ENCODE measurements at places on chromosomes 4 and X.
A peak's percentile ranks its signal among the peaks of the same experiment; 100 is the strongest.

GRCh38 chrX:71922686-71923085 is 12.0 kb downstream of the NHSL2 start:
- no peak for DNase-seq

DNA sequence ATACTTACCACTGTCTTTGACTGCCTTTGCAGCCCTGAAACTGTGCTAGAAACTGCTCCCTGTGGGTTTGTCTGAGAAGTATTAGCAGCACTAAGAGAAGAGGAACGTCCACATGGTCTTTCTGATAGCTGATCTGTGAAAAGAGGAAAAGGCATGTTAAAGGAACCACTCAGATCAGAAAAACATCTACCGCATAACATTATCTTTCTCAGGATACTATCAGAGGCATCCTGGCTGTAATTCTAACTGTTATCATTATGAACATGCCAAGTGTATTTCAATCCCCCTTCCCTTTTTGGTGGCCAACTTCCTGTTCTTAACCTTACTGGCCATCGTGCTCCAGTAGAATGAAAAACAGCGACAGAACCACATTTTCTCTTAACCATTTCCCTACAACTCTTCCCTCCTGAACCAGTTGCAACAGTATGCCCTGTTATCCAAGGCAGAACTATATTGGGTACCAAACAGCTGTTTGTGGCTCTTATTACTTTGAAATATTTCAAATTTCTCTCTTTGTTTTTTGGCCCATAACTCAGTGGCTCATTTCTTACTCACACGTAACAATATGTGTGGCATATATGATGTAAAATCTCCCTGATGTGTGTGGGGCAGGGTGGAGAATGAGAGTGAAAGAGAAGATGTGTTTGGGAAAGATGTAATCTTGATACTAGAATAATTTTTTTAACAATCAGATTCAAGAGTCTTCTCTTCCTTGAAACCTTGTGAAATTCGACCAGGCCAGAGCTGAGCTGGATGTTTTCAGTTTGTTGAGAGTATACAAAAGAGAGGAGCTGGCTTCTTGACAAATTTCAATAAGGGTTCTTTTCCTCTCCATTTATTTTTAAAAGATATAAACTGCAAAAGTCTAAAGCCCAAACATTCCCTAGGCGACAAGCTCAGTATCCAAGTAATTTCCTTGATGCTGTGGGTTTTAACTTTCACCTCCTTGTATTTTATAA is 35.2 kb downstream of the ARHGEF6 start:
- peak; percentile 67 for DNase-seq

GRCh38 chrX:151042842-151043241 is 59.7 kb downstream of the HMGB3 start:
- no peak for DNase-seq

DNA sequence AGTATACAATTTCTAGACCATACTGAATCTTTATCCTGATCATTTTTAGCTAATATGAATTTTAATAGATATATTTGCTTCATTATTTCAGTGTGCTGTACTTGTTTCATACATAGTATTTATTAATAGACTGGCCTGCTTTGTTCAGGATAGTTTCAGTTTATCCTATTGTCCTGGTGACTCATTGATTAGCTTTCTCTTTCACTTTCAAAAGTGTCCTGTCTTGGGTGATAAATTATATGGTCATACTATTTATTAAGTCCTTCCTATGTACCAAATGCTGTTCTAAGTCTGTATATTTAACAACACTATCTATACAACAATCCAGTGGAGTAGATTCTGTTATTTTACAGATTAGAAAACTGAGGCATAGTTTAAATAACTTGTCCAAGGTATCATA is 153.8 kb upstream of the RAPGEF2 start:
- DNase-seq, result peak; percentile 28

DNA sequence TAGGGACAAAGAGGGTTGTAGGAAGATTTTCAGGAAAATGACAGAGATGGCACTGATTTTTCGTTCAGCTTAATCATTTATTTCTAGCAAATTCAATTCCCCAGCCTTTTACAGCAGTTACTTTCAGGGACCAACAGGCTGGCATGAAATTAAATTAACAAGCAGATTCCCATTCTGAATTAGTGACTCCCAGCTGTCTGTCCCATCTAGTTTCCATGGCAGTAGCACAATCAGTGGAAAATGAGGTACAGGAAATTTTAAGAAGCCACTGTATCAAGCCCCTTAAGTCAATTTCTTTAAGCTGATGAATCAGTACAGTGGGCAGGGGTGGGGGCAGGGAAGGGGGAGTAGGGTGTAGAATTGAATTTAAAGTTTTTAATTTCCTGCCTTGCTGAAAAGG is 121.1 kb upstream of the TEX13C start:
- DNase-seq, result no peak

GRCh38 chr4:104728380-104729122 is 233.9 kb upstream of the CXXC4 start:
- no peak for DNase-seq

DNA sequence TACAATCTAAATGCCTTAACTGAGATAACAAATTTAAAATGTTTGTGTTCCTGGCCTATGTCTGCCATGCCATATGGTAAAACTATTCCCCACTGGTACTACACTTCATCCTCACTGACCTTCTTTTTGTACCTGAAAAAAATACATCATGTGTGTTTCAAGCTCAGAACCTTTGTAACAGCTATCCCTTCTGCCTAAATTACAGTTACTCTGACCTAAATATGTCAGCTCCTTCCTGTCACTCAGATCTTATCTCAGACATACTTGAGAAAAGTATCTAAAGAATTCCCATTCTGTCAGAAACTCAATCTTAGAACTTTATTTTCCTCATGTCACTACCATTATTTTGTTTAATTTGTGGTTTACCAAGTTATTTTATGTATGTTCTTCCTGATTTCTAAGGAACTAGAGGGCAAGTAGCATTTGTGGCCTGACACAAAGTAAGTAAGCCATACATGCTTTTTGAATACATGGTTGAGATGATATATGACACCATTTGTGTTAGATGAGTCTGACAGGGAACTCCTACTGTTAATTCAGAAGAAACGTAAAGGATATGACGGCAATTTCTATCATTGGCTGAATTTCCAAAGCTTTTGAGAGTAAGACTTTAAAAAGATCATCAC is 456.5 kb upstream of the NDST3 start:
- DNase-seq, result no peak

DNA sequence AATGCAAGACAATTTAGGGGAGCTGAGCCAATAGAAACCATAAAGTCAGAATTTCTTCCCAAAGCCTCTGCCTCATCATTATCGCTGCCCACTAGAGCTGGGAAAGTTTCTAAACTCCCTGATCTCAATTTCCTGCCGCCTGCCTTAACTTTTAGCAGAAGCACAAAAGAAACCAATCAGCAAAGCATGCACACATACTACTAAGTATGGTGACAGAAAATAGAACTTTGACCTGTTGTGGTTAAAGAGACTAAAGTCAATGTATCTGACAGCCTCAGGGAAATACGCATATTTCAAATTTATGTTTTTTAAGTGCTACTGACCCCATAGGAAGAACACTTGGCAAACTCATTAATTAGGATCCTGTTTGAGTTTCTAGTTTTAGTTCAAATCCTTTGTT is 10.1 kb downstream of the STK26 start:
- no peak for DNase-seq

GRCh38 chr4:8427262-8427661 is 13.3 kb downstream of the ACOX3 start:
- no peak for DNase-seq

GRCh38 chr4:158371158-158371557 is 150.5 kb upstream of the RXFP1 start:
- no peak for DNase-seq

DNA sequence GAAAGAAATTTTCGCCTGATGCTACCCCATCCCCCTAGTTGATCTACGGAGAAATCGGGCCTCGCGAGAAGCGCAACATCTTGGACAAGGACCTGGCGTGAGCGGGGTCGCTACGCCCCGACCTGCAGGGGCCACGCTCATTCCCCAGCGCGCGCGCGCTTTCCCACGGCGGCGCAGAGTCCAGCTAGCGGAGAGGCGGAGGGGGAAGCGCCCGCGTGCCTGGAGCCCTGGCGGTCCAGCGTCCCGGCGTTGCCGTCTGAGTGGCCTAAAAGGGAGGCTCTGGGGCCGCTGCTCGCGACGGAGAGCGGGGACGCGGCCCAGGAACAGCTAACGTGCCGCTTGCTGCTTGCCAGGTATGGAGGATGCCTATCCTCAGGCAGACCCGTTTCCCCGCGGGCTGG is 6.0 kb upstream of the SOX3 start:
- no peak for DNase-seq

- DNase-seq, result no peak
Observed at GRCh38 chr4:113835005-113835404, 73.5 kb upstream of the CAMK2D start.

GRCh38 chr4:53527326-53527725 is 64.0 kb downstream of the LNX1 start:
- no peak for DNase-seq
